ENCODE measurements at places on chromosomes 2 and 18.

GRCh38 chr2:57504787-57505186 lies 541.8 kb upstream of the VRK2 start:
- no peak for DNase-seq

- DNase-seq = no peak
Measured at GRCh38 chr18:63307551-63308200, 11.9 kb downstream of the BCL2 start.

DNA sequence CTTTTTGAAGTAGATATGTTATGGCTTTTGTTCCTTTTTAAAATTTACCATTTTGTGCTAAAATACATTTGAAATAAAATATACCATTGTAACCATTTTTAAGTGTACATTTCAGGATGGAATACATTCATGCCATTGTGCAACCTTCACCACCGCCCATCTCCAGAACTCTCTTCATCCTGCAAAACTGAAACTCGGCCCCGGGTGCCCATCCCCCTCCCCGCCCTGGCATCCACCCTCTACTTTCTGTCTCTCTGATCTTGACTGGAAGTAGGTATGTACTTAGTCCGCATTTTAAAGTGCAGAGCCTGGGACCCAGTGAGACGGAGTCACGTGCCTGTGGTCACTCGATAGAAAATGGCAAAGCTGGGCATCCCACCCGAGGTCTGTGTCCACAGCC lies 45.6 kb downstream of the DIPK1C start:
- no peak for DNase-seq

DNA sequence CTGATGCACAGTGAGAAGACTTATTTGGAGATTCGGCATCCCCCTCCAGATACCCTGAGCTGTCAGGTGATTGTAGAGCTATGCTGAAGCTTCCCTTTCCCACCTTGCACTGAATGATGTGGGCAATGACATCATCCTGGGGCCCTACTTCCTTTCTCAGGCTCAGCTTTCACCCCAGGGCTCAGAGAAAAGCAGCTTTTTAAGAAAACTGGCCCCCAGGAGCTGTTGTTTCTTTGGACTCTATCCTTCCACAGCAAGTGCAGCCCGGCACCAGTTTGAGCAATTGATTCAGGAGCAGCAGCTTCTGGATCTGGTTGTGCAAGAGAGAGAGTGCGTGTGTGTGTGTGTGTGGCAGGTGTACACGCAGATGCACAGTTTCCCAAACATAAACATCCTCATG lies 251.3 kb downstream of the ANAPC1 start:
- no peak for DNase-seq

GRCh38 chr2:132439703-132440398 lies 23.2 kb downstream of the GPR39 start:
- no peak for DNase-seq

GRCh38 chr2:237763812-237764211 lies 34.8 kb upstream of the RBM44 start:
- no peak for DNase-seq

DNA sequence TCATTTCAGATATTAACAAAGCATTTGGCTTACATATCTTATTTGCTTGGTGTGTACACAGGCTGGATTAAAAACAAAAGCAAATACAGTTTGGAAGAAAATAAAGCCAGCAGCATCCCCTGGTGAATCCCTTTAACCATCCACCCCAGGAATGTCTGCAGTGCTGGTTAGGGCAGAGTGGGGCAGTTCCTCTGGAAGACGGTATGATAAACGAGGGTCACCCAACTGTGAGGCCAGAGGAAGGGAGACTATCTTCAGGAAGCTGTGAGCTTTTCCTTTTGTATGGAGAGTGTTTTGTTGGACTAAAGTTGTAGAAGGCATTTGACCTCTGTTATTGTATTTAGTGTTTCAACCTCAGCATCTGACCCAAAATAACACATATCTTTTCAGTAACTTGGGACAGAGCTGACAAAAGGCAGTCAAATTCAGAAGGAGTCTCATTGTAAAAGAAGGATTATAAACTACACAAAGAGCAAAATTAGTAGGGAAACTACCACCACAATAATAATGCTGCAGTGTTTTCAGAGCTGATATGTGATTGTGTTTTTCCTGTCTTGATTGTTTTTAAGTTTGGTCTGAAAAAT lies 159.1 kb downstream of the FMNL2 start:
- no peak for DNase-seq

DNA sequence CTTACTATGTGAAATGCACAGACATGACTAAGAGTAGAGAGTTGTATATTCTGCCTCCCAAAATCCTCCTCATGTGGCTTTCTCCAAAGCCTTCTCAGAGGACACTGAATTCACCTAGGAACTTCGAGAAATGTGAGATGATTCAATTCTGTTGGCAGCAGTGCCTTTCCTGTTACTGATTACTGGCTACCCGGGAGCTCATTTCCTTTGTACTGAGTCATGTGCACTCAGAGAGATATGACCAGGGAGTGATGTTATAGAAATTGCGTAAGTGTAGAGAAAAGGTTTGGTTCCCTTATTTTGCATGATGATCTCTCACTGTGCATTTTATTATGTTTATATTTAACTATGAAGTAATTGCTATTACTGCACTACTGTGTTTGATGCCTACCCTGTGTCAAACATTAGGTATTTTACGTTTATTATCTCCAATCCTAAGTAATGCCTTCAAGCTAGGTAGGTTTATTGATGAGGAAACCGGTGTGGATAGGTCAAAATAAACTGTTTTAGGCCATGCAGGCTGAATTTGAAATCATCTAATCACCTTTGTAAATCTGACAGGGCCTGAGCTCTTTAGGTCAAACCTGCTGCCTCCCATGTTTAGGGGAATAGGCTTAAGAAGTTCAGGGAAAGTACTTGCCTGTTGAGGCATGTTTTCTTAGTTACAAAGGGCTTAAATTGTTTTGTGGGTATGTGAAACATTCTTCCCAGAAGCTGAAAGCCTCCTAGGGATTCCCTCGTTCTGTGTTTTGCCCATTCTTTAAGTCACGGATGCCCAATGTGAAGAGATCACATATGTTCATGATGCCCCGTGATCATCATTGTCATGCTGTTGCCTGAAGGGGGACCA lies 86.8 kb downstream of the FMNL2 start:
- DNase-seq = no peak

GRCh38 chr2:71944183-71944550 lies 203.5 kb downstream of the CYP26B1 start:
- no peak for DNase-seq

- DNase-seq = peak; percentile 21
Measured at GRCh38 chr2:174544156-174544555, 53.4 kb downstream of the WIPF1 start.

DNA sequence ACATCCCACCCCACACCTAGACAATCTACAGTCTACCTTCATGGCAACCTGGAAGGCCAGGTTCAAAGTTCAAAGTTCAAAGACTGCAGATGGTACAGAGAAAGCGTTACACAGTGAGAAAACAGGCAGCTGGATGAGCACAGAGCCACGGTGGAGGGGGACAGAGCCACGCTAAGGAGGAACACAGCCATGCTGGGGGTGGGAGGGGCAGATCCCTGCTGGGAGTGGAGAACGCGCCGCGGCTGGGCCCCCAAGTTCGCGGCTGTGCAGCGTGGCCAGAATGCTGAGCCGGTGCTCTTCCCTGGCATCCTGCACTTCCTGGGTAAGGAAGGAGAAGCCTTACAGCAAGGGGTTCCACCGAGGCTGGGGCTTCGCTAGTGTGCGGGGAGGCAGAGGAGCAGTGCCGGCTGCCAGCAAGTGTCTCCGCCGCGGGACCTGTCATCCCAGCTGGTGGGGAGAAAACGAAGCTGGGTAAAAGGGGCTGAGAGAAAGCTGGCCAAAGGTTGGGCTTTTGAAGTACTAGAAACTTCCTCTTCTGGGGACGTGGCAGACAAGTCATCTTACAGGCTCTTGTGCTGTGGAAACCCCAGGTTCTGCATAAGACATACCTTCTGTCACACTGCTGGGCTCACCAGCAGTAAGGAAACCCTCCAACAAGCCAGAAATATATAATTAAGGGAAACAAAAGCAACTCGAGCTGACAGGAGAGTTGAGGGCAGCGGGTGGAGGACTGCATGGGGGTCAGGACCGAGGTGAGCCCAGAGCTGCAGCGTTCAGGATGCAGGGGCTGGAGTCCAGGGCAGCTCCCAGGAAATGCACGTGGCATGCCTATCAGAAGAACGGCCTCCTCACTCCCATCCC lies 115.5 kb downstream of the HDAC4 start:
- DNase-seq = no peak

GRCh38 chr2:9030190-9030589 lies 26.7 kb upstream of the MBOAT2 start:
- DNase-seq = no peak

DNA sequence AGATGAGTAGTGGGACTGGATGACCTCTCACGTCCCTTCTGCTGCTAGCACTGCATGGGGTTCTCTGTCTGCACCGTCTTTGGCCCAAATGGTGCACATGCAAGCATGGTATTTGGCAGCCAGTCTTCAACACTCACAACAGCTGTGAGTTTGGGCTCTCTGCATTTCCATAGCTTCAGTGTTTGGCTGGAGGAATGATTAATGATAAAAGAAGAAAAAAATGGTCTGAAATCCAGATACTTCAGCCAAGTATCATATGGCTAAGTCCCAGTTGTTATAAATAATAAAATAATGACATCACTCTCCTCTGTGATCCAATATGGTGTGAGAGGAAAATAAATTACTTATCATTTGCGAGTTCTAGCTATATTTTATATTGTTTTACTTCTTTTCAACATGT lies 173.3 kb downstream of the DCDC2C start:
- no peak for DNase-seq

DNA sequence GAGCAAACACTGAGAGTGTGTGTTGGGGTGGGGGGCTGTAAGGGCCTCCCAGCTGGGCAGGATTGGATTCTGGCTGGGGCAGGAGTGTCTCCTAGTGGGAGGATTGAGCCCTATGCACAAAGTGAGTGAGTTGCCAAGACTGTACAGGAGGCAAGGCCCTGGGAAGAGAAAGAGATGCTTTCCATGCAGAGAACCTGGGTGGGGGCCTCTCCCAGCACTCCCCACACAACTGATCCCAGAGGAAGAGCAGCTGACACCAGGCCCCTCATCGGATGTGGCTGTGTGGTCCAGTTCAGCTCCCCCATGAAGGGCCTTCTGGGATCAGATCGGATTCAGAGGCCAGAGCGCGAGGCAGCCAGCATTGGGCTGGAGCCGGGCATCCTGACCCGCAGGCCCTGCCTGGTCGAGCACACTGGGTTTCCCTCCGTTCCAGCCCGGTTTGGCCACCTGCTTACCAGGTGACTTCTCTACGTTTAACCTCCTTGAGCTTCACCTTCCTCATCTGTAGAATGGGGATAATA lies 49.4 kb upstream of the FAHD2A start:
- DNase-seq = no peak

DNA sequence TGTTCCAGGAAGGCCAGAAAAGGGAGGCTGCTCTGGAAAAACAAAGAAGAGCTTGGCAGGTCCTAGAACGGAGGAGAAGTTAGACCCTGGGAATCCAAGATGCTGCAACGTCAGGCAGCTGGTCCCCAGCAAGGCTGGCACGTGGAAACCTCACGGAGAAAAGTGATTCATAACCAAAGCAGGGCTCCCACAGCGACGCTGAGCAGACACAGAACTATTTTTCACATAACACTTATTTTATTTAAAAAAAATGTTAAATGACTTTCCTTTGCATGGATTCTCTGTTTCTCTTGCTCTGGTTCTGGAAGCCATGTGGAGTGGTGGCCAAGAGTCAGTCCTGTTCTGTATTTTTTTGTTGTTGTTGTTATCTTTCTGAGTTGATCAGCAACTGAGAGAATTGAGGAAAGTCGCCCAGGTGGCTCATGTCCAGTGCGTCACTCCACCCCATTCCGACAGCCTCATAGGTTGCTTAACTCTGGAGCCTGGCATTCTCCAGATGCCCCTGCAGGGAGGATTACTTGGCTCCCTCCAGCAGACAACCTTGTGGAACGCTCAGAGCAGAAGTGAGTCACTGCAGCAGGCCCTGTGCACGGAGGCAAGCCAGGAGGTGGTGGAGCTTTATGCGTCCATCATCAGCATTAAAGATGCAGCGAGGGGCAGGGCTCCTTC lies 229.9 kb upstream of the HDAC4 start:
- DNase-seq = peak; percentile 2

DNA sequence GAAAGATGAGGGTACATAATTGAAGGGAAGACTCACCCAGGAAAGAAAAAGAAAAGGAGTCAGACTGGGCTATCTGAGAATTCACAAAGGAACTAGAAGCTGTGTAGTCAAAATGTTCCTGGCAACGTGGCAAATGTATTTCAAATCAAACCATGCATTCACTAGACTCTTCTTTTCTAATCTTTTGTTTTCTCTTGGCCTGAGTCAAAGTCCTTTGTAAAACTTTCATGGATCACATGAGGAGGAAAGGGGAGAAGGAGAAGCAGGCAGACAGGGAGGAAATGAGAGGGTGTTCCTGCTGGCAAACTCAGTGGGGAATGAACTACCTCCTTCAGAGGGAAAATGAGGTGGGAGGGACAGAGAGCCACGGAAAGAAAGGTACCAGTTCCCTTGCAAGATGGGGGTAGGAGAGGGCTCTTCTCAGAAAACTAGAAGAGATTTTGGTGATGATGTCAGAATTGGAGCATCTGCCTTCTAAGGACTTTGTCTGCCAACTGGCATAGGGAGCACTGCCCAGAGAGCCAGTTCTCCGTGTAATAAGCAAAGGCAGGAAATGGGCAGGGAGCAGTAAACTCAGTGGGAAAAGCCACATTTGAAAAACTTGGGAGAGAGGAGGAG lies 51.4 kb downstream of the SLC8A1 start:
- no peak for DNase-seq

GRCh38 chr18:25250474-25250851 lies 101.5 kb downstream of the ZNF521 start:
- DNase-seq = no peak

- DNase-seq = no peak
Measured at GRCh38 chr2:219897456-219897855, 270.0 kb downstream of the SLC4A3 start.

DNA sequence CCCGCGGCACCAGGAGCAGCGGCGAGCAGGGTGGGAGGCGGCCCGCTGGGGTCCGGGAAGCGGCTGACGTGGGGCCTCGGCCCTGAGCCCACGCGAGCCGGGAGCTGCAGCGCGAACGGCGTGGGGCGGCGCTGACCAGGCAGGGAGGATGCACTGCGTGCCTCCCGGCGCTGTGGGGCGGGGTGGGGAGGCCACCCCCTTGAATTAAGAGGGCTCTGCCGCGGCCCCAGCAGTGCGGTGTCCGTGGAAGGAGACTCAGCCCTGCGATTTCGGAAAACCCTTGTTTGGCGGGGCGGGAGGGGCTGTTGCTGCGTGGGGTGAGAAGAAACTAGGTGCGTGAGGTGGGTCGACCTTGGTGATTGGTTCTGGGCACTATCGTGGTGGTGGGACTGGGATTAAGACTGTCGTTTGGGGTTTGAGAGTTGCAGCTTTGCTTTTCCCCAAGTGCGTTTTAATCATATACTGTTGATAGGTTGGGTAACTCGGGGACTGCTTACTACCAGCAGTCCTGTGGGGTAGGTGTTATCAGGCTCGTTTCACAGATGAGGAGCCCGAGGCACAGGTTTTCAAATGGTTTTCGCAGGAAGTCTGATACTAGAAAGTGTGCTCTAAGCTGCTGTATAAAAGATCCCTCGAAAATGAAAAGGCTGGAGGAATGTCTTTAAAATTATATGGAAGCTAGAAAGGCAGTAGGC lies 722 bp downstream of the ACSL3 start:
- no peak for DNase-seq

- DNase-seq = no peak
Measured at GRCh38 chr2:8196316-8196715, 485.5 kb upstream of the ID2 start.

GRCh38 chr2:73917696-73918207 lies 8.9 kb upstream of the DGUOK start:
- DNase-seq = no peak
